ENCODE measurements at places on chromosomes 6 and 20. TPM values are rescaled to one million over a fixed set of nuclear protein-coding genes. Genes with fewer than 3 reads are reported as not detected.

- DNase-seq = peak; percentile 55
Observed at GRCh38 chr6:128368213-128368944, 152.0 kb downstream of the PTPRK start.

- no peak for DNase-seq
Observed at GRCh38 chr6:2652611-2653010, 98.1 kb downstream of the MYLK4 start.

GRCh38 chr6:97151601-97152000 is 131.4 kb downstream of the MMS22L start:
- no peak for DNase-seq

DNA sequence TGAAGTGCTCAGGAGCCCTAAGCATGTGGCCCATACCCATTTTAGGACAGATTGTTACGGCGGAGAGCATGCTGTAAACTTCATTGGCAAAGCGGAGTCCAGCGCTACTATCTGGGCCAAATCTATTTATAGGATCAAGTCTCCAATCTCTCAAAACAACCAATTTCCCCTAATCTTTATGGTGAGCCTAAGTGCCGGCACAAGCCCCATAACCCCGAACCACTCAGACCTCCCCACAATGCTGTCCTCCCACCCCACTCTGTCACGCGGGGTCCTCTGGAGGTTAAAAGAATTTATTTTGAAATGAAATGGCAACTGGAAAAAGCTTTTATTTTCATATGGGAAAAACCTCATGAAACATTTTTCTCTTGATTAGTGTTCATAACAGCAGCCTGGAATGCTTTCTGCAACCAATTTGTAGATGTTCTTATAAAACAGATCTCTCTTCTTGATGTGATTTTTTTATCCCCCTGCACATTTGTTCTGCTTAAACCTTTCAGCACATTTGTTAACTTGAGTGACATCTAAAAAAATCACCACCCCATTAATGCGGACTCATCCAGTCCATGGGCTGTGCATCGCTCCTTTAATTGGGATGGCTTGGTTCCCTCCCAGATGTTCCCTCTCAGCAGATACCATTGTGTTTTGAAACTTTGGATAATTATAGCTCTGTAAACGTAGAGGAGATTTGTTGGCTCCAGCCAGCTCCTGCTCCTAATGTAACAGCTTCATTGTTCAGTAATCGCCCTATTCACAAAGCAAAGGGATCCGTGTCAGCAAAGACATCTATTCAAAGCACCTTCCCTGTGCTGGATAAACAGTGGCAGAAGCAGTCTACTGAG is 323.6 kb downstream of the CD83 start:
- no peak for DNase-seq

DNA sequence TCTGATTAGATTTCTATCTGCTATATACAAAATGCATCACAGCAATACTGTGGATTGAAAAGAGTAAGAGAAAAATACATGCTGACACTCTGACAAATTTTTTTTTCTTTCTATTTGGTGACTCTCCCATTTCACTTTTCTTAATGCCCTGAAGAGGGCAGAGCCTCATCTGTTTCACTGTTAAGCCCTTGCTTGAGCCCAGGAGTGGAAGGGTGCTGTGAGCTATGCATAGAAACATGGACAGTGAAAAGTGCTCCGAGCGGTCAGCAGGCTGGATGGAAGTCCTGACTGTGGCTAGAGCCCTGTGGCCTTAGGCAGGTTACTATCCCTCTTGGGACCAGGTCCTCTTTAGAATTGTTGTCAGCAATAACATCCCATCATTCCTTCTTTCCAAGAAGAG is 17.4 kb upstream of the CSE1L start:
- DNase-seq = peak; percentile 49

INSM1 gene
- total RNA-seq = 1.0 TPM

C6orf58 gene
- not detected for total RNA-seq

TNXB gene
- total RNA-seq = 0.03 TPM

TRPC4AP gene
- total RNA-seq = 54.6 TPM

CFAP206 gene
- not detected for total RNA-seq

SLC22A1 gene
- 0.56 TPM for total RNA-seq

CLPSL1 gene
- not detected for total RNA-seq

SAMD5 gene
- total RNA-seq = 0.97 TPM

Measured in HT-29 (cell line).